ENCODE measurements at places on chromosomes 2 and 18.

DNA sequence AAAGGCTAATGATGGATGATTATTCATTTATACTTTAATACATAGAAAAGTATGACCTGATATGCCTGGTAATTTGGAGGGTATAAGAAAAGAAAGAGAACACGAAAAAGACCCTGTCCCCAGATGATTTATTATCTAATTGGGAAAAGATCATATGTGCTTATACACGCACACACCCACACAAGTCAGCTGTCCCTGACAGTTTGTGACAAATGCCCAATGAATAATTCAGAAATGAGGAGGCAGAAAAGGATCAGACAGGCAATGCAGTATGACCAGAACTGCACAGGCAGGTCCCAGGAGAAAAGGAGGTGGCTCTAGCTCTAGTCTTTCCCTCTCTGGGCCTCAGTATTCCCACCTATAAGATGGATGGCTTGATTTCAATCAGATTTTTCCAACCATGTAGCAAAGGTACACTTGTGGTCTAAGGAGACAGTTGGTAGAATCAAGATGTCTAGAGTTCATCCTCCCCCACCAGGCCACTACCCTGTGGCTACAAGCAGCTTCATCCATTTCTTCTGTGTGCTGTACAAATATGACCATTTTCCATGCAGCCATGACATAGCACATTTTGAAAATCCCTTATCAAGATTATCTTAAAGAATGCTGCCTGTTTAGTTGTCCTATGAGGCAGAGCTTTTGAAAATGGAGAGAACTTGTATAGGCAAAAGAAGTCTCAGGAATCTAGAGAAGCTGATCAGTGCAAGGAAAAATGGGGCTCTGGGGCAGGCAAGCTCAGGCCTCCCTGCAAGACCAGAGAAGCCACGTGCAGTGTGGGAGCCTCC, 19.7 kb downstream of the CYRIA start:
- no peak for DNase-seq

- no peak for DNase-seq
Observed at GRCh38 chr2:154794406-154794805, 95.9 kb downstream of the KCNJ3 start.

- DNase-seq = peak; percentile 42
Observed at GRCh38 chr18:45317948-45318640, 297.2 kb upstream of the SLC14A2 start.

DNA sequence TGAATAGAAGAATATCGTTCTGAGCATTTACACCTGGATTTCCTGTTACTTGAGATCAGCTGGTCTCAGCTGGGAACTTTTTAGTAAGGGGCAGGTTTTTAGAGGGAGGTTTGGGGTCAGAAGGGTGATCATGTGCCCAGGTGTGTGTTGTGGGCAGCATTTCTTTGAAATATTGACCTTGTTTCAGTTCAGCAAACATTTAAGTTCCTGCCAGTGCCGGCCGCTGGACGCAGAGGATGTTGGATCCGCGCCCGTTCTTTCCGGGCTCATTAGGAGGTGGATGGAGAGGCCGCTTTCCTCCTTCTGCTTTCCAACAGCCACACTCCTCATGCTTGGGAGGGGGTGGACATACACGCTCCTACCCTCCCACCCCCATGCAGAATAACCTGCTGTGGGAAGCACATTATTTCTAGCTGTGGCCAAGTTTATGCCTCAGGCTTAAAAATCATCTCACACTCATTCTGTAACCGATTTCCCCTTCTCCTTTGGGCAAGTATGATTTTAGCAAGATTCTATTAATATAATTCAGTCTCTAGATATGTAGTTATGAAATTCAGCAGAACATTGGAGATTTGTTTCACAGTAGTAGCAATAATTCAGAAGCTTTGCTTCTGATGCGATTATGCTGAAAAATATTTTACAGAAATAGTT, 131.4 kb downstream of the ZNF236 start:
- peak; percentile 47 for DNase-seq

DNA sequence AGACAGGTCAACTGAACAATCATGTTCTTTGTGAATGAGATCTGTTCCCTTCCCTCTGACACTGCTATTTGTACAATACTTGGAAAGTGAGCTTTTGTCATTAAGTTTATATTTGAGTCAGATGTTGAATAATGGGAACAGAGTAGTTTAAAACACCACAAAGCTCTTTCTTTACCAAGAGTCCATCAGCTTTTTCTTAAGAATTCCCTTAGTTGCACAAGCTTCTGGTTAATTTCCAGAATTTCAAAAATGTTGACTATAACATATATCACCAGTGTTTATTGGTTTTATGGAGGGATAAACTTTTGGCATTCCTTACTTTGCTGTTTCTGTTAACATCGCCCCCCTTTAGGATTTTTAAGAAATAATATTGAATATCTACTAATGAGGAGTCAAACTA, 403.7 kb downstream of the CCDC85A start:
- no peak for DNase-seq

- no peak for DNase-seq
Observed at GRCh38 chr2:239116456-239117246, 268.8 kb downstream of the TWIST2 start.

DNA sequence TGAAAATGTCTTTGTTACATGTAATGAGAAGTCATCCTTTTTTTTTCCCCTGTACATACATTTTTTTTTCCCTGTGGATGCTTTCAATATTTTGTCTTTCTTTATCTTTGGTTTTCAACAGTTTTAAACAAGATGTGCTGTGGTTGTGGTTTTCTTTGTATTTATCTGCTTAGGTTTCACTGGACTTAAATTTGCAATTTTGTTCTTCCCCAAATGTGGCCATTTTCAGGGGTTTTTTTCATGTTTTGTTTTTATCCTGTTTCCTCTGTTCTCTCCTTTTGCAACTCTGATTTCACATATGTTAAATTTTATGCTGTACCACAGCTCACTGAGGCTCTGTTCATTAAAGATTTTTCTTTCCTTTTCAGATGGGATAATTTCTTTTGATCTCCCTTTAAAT, 41.7 kb downstream of the GALNT1 start:
- DNase-seq = no peak

DNA sequence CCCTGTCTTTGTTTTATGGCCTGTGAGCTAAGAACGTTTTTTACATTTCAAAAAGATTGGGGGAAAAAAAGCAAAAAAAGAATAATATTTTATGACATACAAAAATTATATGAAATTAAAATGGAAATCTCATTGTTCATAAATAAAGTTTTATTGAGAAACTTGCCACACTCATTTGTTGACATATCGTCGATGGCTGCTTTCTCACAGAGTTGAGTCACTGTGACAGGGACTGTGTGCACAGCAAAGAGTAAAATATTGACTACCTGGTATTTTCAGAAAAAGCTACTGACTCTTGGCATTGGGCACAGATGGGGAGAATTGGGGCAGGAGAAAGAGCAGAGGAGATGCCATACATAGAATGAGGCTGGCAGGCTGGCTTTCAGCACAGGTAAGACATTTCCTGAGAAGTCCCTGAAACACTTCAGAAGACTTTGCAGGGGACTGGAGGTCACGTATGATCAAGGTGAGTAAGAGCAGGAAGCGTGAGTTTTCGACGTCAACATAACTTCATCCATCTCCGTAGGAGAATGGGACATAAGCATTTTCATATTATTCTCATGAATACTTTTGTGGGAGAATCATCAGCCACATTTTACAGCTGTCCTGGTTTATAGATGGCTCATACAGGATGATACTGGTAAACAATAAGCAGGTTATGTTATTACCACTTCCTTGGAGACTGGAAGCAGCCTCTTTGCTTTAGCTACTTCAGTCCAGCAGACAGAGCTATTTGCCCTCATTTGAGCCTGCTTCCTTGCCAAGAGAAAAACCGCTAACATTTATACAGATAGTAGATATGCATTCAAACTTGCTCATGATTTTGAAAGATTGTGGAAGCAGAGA, 32.5 kb upstream of the PUM2 start:
- DNase-seq = peak; percentile 40

Measured in DMS153 (cell line).